Mucosa of descending colon (tissue), 3 donors: ENCODE measurements at places on chromosomes 4 and X. TPM values are rescaled to one million over a fixed set of nuclear protein-coding genes. Genes with fewer than 3 reads are reported as not detected.

INTU gene
- 5.8 TPM for total RNA-seq

F8A3 gene
- total RNA-seq: 5.0 TPM

LRCH2 gene
- total RNA-seq: 1.9 TPM

GRCh38 chr4:154014407-154015321 is 225.8 kb upstream of the SFRP2 start:
- DNase-seq: no peak

GRCh38 chrX:152220606-152221005 is 82.2 kb upstream of the MAGEA10 start:
- no peak for DNase-seq

DNA sequence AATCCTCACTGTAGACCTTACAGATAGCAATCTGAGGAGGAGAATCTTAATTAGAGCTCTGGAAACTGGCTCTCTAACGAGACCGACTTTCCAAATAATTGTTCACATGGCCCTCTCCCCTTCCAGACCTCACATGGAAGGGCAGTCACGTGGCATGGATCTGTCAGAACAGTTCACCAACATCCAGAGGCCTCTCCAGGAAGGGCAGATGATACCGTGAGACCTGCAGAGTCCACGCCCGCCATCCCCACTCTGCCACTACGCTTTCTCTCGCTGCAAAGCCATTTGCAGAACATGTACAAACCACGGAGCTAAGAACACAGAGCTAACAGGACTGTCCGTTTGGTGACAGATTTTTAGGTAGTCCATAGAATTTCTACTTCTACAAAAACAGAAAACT is 20.7 kb downstream of the FAT1 start:
- no peak for DNase-seq

DNA sequence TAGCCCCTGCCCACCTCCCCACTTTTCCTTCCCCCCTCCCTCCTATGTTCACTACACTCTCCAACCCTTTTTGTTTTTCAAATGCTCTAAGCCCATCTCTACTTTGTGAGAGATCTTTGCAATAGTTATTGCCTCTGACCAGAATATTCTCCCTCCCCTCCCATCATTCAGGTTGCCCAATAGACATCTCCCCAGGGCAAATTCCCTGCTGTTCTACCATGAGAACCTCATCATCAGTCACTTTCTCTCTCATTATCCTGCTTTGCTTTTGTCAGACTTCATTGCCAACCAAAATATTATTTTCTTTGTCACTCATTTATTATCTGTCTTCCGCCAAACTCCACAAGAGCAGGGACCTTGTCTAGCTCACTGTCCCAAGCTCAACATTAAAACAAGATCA is 268.2 kb upstream of the PPARGC1A start:
- DNase-seq: no peak

- DNase-seq: no peak
Measured at GRCh38 chr4:98517218-98518021, 141.0 kb downstream of the TSPAN5 start.

- DNase-seq: no peak
Measured at GRCh38 chrX:146831994-146832393, 17.4 kb upstream of the CXorf51A start.

DNA sequence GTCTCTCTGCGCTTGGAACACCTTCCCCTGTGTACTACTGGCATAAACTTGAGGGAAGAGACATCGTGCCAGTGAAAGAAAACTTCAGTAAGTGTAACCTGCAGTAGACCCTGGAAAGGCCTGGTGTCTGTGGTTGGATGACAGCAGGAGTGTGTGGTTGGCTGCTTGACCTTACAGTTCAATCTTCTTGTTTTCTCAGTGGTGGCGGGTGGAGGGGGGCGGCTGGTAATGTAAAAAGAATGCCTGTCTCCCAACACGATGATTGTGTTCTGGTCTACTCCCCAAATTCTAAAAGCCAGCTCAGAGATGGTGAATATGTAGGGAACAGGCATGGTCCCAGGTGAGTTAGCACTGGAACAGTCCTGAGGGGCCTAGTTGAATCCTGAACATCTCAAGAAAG is 18.6 kb downstream of the PSMD10 start:
- DNase-seq: no peak
